NCI-H69 (cell line): ENCODE measurements at places on chromosomes 5 and 9.

- no peak for DNase-seq
These were observed at the start of gene IL7R for GRCh38 chr5:35856765-35857351. Gene IL7R (plus strand): TSS chr5:35856891. CDS start chr5:35856978, 87 bp downstream.

DNA sequence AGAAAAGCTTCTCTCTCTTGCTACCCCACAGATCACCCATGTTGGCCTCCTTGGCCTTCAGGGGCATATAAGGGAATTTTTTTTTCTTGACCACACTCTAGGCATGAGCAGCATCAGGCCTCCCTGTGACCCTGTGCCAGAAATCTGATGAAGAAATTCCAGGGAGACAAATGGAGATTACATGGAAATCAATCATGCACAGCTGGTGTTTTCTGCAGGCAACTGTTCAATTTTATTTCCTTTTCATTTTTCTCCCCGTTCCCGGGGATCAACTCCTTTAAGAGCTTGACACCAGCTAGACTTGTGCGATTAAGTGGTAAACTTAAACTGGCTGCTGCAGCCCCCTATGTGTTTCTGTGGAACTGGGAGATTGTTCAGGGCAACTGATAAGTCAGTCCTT is 59.3 kb downstream of the GALNT10 start:
- DNase-seq = no peak

DNA sequence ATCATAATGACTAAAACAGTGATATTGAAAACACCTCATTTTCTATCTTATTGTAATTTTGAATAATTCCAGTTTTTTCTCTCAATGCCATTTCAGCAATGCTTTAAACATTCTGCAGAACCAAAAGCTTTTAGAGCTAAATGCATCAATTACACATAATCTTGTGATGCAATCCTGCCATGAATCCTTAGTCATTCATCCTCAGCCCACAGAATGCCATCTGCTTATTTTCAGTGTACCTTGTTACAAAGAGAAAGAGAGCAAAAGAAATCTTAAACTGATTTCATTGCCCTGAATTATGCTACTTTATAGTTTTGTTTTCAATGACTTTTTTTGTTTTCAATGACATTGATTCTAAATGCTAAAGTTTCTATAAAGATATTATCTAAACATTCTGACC is 1234.8 kb upstream of the C9orf72 start:
- DNase-seq = peak; percentile 88

GRCh38 chr5:67221487-67222242 is 25.1 kb upstream of the CD180 start:
- DNase-seq = peak; percentile 18

DNA sequence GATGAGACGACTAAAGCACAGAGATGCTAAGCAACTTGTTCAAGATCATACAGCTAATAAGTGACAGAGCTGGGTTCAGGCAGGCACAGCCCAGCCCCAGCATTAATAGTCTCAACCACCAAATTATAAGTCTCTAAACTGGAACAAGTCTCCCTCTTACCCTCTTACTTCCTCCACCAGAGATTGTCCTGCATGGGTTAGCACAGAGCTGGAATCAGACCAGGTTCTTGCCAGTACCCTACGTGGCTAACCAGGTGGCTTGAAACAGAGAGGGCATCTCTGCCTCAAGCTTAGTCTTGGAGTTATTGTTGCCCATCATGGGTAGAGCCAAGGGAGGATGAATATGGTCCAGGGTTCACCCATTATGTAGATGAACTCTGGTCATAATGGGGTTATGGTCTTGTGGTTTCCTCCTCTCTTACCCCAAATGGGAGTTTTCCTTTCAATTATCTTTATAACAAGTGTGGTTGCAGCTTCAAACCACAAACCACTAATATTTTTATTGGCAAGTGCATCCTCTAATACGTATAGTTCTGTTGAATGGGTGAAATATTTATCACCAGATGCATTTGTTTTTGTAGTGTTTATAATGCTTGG is 8.3 kb upstream of the XPA start:
- no peak for DNase-seq

DNA sequence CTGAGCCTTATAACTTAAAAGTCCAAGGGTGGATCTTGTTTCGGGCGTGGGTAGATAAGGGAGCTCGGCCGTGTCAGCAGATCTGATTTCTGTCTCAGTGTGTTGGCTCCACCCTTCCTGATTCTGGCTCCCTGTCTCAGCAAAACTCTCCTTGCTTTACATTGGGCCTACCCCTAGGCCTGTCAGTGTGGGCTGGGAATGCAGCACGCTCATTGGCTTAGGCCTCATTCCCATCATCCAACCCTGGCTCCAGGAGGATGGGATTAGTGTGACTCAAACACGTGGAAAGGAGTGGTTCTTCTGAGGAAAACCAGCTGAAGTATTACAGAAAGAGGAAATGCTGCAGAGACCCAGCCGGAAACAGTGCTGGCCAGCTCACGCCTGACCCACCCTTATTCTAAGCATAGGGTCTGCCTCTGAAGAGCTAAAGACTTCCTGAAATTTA is 59.9 kb downstream of the ZFAND5 start:
- DNase-seq = no peak

DNA sequence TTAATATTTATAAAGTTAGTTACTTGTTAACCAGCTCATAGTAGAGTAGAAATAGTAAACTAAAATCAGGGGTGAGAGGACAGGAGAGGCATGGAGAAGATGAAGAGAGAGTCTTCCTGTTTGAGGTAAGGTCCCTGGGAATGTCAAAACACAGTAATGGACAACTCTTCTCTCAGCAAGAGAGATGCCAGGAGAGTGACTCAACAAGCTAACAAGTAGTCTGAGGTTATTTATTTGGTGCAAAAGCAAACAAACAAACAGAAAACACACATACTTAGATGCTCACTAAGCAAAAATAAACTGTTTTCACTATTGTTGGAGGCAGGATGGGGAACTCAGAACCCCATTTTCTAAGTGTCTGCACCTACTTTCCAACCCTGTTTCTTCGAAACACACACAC is 333.2 kb upstream of the RFX3 start:
- DNase-seq = no peak

DNA sequence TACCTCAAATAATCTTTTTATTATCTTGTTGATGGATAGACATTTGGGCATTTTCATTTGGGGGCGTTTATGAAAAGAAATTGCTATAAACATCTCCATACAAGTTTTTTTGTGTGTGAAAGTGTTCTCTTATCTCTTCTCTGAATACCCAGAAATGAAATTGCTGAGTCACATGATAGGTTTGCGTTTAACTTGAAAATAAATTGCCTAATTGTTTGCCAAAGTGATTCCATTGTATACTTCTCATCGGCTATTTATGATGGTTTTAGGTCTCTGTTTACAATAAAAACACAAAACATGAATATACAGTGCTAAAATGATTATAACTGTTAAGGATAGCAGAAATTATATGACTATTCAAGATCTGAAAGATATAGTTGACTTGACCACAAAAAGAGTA is 361.7 kb downstream of the TAF11L14 start:
- DNase-seq = peak; percentile 69

DNA sequence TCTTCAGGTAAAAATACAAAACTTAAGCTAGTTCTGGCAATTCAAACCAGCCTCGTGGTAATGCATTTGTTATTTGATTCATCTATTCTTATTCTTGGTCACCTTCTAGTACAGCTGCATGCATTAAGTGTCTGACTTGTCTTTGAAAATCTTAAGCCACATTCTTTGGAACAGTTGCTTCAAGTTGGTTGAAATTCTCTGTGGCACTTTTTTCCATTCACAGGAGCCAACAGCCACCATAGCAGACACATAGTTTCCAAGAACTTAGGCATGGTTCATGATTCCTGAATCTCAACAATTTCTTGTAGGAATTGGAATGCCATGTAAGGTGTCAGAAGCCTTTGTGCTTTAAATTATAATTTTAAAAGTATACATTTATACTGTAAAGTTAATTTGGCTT is 47.4 kb upstream of the MEF2C start:
- no peak for DNase-seq

DNA sequence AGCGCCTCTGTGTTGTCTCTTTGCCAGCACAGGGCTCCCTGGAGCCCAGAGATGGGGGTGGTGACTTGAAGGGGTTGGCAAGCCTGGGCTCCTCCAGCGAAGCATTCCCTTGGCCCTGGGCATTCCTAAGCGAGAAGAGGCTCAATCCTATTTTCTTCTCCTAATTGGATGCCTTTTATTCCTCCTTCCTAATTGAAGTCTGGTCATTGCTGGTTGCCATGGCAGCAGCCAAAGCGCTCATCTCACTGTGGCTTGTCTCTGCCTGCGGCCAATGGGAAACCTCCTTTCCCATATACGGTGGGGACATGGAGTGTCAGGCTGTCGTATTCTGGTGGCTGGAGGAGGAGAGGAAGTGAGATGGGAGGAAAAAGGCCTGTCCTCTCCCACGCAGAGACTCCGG is 52.3 kb upstream of the RARS1 start:
- peak; percentile 75 for DNase-seq

DNA sequence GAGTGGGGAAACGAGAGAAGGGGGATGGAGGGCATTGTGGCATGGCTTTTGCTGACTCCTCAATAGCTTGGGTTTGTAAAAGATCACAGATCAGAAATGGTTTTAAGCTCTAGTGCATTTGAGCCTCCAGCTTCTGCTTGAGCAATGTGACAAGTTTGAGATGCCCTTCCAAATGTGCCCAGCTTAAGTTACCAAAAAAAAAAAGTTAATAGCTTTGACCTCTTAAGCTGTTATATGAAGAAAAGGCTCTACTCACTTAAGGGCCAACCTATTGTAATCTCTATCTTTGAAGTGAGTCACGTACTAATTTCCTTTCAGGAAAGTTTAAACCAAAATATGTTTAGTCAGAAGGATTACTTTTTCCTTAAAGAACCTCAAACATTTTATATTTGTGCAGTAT is 428.8 kb upstream of the ACTBL2 start:
- peak; percentile 53 for DNase-seq

DNA sequence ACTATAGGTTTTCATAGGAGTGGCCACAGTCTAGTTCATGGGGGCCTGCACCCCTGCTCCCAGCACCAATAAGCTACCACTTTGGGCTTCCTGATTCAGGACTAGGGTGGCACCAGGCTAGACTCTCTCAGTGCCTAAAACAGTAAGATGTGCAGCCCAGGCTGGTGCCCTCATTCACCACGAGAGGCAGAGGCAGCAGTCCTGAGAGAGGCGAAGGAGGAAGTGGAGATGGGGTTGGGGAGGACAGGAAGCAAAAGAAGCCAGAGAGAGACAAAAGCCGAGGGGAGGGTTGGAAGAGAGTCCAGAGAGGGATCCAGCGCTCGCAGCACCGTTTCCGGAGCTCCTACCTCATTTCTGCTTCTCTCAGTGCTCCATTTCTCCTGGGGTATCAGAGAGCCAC is 180.9 kb downstream of the MED10 start:
- no peak for DNase-seq

GRCh38 chr5:179577286-179577960 is 27.1 kb downstream of the RUFY1 start:
- no peak for DNase-seq

GRCh38 chr5:149257889-149258705 is 13.6 kb upstream of the AFAP1L1 start:
- no peak for DNase-seq

DNA sequence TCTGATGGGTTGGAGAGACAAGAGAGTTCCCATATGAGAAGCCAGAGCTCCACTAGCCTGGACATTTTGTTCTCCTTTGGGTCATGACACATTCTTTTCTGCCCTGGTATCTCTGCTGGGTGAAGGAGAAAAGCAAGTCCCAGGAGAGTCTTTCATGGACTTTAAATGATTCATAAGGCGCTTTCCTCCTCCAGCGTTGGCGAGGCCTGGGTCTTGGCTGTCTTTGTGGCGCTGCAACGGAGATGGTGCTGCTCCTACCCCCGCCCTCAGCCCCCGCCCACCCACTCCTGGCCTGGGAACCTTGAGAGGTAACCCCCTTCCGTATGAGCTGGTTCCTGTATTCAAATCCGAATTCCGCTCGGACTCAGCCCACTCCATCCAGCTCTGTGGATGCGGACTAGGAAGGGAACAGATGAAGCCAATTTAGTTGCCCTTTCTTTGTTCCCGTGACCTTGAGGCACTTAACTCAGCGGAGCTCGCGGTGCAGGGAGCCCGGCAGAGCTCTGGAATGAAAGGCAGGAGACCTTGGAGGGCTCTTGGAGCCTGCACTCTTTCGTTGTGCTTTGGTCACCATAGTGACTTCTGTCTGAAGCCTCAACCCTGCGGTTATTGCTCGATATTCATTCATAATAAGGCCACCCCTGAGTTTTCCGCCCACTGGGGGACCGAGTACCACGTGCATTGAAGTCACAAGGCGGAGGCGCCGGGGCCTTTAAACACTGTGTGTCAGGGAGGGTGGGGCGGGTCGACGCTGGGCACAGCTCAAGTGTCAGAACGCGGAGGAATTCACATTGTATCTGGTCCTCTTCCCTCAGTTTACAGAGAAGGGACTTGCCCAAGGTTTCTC is 14.0 kb upstream of the PWWP2A start:
- DNase-seq = peak; percentile 24

- DNase-seq = peak; percentile 95
These were observed 415.4 kb downstream of the CDH9 start for GRCh38 chr5:26622947-26623346.

GRCh38 chr5:137699336-137700281 is 36.3 kb downstream of the KLHL3 start:
- DNase-seq = peak; percentile 56

DNA sequence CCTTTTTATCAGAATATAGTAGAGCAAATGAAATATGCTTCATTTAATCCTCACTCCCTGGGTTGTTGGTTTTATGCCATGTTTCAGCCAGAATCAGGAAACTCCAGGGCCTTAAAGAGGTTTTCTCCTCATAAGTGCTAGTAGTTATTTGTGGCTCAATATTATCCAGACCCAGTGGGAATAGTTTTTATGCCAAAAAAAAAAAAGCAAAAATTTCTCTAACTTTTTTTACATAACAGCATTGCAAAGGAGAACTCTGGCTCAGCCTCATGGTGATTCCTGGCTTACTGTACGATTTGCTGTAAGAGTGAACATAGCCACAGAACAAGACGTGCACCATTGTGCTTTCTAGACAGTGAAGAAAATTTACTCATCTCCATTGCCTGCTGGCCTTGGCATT is 232.5 kb downstream of the PJA2 start:
- DNase-seq = no peak

DNA sequence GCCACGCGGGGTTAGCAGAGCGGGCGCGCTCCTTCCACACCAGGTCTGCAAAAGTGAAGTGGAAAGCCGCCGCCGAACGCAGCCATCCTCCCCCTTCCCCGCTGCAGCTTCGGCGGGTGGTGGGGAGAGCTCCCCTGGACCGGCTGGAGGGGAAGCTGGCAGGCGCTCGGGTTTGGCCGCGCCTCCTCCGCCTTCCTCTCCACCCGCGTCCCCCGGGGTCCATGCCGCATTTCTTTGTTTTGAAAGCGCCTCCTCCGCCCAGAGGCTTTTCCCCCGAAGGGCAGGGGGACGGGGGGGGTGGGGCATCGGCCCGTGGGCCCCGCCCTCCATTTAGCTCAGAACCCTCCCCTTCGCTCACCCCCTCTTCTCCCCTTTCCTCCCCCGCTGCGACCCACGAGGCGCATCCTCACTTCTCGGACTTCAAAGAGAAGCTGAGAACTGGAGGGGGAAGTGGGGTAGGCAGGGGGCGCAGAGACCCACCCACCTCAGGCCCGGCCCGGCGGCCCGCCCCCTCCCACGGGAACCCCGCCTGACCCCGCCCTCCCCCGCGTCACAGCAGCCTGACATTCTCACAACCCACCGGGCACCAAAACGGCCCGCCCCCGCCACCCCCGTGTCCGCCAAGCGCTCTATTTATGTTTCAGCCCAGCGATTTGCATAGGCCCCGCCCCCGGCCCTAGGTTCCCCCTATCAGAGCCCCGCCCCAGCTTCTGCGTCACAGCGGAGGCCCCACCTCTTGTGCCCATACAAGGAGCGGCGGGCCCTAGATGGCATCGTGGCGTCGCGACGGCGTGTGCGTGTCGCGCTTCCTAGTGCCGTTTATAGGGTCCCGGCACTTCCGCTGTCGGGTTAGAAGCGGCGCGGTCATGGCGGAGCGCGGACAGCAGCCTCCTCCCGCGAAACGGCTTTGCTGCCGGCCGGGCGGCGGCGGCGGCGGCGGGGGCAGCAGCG is at the start of gene ZSWIM6:
Gene ZSWIM6, plus strand, starts transcription at position 852 of the 951 bp plus-strand sequence. Its CDS starts 15 bp downstream, at position 867.
- peak; percentile 100 for DNase-seq
